ENCODE measurements at places on chromosomes 11 and 22.

- no peak for DNase-seq
These were observed 71.7 kb downstream of the PAK1 start for GRCh38 chr11:77402218-77402556.

DNA sequence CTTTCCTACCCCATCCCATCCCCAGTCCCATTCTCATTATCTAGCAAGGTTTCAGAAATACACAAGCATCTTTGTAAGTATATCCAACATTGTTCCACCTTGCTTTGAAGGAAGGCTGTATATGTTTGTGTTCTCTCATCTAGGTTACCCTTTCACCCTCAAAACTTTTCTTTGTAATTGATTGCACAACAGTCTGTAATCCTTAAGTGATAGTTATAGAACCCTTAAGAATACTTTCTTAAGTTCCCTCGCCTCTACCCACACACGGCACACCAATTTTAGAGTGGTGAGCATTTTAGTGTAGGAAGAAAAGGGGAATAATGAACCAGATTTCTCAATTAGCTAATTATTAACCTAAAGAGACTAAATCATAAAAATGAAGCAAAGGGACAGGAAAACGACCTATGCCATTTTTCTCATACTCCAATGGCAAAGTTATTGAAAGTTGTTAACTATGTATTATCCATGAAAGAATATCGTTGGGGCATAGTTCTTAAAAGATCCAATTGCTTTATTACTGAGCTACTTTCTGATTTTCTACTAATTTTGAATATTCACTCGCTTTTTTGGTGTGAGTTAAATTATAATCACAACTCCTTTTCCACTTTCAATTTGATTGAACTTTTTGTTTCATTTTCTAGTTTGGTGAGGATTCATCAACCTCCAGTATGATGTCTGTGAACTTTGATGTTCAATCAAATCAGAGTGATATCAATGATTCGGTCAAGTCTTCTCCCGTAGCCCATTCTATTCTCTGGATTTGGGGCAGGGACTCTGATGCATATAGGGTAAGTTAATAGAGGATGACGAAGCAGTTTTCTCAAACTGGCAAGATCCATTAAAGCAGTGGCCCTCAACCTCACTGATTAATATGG lies 44.9 kb downstream of the TTC17 start:
- DNase-seq = no peak

- peak; percentile 75 for DNase-seq
These were observed 14.1 kb downstream of the MIAT start for GRCh38 chr22:26671317-26672059.

- DNase-seq = no peak
These were observed 45.2 kb upstream of the SLC5A12 start for GRCh38 chr11:26767060-26767459.

- DNase-seq = no peak
These were observed 228.2 kb upstream of the ZC3H12C start for GRCh38 chr11:109864834-109865547.

- DNase-seq = no peak
These were observed 1046.9 kb downstream of the BRD1 start for GRCh38 chr22:48780597-48781277.

DNA sequence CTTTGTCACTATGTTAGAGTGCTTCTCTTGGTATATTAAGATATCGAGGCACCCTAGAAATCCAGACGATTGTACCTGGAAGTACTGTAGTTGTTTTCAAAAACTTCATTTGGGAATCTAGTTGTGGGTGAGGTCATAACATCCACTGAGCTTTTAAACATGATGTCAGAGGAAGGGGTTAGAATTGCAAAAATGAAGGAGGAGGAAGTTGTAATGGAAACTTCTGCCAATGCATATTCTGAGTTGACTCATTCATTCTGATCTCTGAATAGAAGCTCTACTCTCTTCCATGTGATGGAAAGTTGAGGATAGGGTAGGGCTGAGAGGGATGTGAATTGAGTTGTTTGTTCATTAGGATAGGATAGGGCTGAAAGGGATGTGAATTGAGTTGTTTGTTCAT lies 7.7 kb downstream of the CD44 start:
- no peak for DNase-seq

GRCh38 chr22:20131859-20132685 lies 468 bp downstream of the ZDHHC8 start:
- no peak for DNase-seq

- no peak for DNase-seq
These were observed 83.6 kb upstream of the PPARA start for GRCh38 chr22:46066691-46067090.

DNA sequence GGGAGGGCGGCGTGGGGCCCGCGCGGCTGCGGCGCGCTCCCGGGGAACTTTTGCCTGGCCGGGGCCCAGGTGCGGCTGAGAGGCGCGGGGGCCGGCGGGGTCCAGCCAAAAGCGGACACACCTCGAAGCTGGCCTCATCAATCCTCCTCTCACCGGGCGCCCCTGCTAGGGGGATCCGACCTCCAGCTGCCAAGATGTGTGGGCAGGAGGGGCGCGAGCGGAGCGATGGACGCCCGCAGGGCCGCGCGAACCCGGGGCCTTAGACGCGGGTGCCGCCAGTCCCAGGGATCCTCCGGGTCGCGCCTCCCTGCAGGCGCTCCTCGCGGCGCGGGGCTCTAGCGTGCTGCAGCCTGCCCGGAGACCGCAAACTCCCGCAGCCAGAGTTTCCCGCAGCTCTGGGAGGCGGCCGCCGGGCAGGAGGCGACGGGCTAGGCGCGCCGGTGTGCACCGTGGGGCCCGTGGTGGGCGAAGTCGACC lies 785 bp downstream of the IGSF9B start:
- DNase-seq = no peak

DNA sequence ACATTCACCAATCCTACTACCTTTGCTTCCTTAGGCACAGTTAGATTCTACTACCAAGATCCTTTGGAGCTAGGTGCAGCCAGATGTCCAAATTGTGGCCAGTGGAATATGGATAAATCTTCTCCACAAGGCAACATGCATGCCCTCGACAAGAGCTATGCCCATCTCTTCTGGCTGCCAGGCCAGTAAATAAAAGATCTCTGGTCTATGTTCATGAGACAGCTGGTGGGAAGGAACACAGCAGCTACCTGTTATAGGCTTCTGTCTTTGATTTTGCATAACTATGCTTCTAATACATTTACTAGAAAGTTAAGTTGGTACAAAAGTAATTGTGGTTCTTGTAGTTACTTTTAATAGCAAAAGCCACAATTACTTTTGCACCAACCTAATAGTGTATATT lies 182.7 kb downstream of the DLG2 start:
- no peak for DNase-seq

DNA sequence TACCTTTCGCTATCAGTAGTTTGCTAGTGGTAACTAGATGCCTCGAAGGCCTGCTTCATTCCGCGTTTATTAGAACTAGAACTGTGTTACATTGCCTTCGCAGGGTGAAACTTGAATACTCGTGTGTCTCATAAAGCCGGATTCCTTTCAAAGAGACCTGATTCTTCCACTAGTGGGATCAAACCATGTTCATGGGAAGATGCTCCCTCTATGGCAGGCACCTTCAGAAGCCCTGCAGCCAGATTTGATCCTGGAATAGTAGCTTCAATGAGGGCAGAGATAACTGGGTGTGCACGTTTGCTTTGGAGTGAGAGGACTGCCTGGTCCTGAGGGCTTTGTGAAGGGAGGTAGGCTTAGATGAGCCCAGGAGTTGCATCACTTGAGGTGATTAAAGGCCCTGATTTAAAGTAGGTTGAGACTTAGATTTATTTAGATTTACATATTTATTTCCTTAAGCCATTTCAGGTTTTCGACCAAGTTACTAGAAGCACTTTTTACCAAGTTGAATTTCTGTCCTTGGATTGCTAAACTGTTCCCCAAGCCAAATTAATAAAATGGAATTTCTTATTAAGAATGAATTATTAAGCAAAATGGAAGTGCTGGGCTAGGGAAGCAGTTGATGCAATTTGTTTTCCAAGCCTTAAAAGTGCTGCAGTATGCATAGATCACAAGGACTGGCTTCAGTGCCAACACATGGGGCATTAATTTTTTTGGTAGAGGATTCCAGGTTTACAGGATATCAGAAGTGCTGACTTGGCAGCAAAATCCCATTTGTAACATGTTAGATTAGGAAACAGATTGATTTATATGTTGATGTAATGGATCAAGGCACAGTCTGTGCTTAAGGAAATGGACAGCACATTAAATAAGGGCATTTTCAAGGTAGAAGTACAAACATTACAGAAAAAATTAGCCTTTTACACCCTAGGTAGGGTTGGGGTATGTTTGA lies 32.9 kb downstream of the APLP2 start:
- no peak for DNase-seq

GRCh38 chr11:57094181-57094935 lies 87.4 kb upstream of the LRRC55 start:
- DNase-seq = no peak

GRCh38 chr22:36356708-36357624 lies 30.8 kb downstream of the MYH9 start:
- DNase-seq = no peak

GRCh38 chr11:1157341-1157644 lies 460 bp upstream of the MUC5AC start:
- no peak for DNase-seq

- DNase-seq = no peak
These were observed 33.3 kb upstream of the BIRC3 start for GRCh38 chr11:102284008-102284407.

DNA sequence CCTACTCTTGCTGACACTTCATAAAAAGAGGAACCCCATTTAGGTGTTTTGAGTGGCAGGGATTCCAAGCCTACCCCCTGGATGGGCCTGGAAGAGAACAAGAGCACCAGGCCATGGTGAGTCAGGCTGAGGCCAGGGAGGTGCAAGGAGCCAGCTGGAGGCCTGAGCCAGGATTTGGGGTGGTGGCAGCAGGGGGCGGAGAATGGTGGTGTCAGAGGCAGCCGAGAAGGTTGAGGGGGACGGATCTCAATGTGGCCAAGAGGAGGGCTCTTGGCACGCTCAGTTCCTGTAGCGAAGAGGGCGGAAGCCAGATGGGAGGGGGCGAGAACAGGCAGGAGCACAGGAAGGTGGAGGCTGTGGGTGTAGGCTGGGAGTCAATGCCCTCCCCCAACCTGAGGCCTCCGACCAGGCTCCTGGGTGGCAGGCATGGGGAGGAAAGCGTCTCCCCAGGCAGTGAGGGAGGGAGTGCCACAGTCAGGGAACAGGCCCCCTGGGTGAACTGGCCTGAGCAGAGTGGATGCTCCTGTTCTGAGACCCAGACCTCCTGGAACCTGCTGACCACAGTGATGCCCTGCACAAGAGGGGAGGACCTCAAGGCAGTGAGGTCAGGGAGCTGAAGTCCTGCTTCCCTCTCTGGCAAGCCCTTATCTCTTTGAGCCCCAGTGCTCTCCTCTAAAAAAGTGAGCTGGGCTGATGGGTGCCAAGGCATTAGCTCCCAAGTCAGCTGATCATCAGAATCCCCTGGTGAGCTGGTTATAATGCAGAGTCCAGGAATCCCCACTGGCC lies 13.9 kb downstream of the RTN4RL2 start:
- DNase-seq = peak; percentile 41

GRCh38 chr11:29914203-29914930 lies 102.5 kb downstream of the KCNA4 start:
- no peak for DNase-seq

DNA sequence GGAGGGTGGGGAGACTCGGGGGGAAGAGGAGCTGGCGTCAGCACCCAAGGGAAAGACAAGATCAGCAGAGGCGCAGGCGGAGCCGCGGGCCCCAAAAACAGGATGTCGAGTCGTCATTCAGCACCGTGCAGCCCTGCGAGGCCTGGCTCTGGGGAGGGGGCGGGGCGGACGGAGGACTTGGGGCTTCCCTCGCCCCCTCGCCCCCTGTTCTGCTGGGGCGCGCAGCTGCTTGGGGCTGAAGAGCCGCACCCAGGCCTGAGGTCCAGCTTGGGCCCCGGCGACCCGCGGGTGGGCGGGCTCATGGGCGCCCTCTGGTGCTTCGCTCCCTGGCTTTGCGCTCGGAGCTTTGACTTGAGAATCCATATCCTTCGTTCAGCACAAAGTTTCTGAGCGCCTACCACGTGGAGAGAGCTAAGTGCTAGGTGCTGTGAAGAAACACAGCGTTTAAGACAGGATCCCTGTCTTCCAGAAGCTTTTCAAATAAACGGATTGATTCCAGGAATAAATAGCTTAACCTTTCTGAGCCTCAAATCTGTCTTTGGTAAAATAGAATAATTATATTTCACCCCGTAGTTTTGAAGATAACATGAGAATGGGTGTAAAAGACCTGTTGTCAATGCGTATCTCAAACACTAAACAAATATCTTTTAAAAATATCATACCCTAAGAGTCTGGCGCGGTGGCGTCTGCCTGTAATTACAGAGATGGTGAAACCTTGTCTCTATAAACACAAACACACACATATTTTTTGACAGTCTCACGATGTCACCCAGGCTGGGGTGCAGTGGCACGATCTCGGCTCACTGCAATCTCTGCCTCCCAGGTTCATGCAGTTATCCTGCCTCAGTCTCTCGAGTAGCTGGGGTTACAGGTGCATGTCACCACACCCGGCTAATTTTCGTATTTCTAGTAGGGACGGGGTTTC lies 929 bp upstream of the RHOG start:
- DNase-seq = peak; percentile 81

DNA sequence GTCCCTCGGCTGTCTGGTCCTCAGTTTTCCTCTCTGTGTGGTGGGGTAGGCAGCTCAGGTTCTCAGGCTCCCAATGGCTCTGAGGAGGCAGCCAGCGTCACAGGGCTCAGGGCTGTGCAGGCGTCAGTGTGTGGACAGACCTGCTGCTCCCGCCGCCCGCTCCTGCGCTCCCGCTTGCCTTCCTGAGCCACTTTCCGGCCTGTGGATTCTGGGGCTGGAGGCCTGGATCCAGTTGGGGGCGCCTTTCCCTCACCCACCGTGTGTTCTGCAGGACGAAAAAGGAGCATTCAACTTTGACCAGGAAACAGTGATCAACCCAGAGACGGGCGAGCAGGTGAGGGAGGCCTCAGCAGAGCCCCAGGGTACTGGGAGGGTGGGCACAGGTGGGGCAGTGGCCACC lies 14.7 kb downstream of the DPP3 start:
- no peak for DNase-seq

GRCh38 chr11:19353287-19353850 lies 112.6 kb upstream of the E2F8 start:
- DNase-seq = no peak

DNA sequence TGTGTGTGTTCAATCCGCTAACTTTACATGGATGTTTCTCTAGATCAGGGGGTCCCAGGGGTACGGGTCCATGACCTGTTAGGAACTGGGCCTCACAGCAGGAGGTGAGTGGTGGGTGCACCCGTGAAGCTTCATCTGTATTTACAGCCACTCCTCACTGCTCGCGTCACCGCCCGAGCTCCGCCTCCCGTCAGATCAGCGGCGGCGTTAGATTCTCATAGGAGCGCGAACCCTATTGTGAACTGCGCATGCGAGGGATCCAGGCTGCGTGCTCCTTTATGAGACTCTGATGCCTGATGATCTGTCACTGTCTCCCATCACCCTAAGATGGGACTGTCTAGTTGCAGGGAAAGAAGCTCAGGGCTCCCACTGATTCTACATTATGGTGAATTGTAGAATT lies 31.9 kb downstream of the MRGPRD start:
- DNase-seq = no peak

DNA sequence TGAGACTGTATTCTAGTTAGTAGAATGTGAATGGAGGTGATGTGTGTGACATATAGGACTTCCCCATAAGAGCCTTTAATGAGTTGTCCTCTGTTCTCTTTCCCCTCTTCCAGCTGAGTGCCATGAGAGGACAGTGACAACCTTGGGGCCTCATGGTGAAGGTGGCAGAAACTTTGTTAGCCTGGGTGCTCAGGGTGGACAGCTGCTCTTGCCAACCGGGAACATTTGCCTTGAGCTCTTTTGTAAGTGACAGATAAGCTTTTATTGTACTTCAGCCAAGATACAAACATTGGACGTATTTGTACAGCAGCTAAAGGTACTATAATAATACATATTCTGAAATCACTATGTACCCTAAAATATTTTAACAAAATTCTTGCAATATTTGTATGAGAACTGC lies 33.0 kb upstream of the PLET1 start:
- DNase-seq = no peak

All from Jurkat, Clone E6-1 (cell line).